ENCODE measurements at places on chromosomes 7 and 10.

- no peak for DNase-seq
Observed at GRCh38 chr7:2034291-2035201, 198.2 kb downstream of the MAD1L1 start.

GRCh38 chr7:158564663-158565035 is 23.0 kb downstream of the PTPRN2 start:
- no peak for DNase-seq

GRCh38 chr7:69736126-69736810 is 138.0 kb downstream of the AUTS2 start:
- peak; percentile 24 for DNase-seq

GRCh38 chr7:116509982-116510579 is 10.5 kb downstream of the CAV2 start:
- DNase-seq, result no peak

DNA sequence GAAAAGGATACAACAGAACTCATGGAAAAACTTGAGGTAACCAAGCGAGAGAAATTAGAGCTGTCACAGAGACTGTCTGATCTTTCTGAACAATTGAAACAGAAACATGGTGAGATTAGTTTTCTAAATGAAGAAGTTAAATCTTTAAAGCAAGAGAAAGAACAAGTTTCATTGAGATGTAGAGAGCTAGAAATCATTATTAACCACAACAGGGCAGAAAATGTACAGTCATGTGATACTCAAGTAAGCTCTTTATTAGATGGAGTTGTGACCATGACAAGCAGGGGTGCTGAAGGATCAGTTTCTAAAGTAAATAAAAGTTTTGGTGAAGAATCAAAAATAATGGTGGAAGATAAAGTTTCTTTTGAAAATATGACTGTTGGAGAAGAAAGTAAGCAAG is 62.1 kb downstream of the AKAP9 start:
- no peak for DNase-seq

GRCh38 chr10:79137300-79137756 is 68.6 kb downstream of the ZMIZ1 start:
- no peak for DNase-seq

DNA sequence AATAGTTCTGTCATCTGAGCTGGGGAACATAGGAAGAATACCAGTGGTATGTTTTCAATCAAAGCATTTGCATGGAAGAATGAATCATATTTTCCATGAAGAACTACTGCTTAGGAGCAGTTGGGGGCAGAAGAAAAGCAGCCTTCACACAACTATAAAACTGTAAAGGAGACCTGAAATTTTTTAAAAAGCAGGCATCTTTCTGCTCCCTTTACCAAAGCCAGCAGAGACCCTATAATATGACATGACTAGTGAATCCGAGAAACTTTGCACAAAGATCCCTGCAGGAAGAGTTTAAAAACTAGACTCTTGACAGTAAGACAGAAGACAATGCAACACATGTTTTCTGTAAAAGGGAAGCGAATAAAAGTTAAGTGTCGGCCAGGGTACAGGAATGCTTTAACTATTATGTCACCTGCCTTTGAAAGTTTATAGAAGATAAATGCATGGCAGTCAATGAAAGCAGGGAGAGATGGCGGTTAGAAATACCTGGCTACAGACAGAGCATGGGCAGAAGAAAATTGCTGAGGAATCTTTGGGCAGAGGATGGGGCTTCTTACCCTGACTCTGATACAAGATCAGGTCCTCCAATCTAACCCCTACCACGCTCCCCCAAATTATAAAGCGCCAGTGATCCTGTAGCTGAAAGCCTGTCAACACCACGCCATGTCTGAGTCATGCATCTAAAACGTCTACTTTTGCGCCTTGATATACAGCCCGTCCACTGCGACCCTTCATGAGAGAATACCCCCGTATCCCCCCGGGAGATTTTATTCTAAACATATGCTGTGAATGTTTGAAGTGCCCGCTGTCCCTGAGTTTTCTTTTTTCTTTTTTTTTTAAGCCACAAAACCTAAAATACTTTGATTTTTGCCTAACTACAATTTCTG is 93.1 kb downstream of the GLI3 start:
- DNase-seq, result no peak

- no peak for DNase-seq
Observed at GRCh38 chr7:1704811-1705738, 35.0 kb downstream of the ELFN1 start.

- no peak for DNase-seq
Observed at GRCh38 chr7:92608380-92609322, 18.5 kb upstream of the FAM133B start.

- no peak for DNase-seq
Observed at GRCh38 chr7:92131764-92132330, 2.4 kb downstream of the CYP51A1 start.

GRCh38 chr10:52801947-52802346 is 29.4 kb upstream of the MBL2 start:
- no peak for DNase-seq

DNA sequence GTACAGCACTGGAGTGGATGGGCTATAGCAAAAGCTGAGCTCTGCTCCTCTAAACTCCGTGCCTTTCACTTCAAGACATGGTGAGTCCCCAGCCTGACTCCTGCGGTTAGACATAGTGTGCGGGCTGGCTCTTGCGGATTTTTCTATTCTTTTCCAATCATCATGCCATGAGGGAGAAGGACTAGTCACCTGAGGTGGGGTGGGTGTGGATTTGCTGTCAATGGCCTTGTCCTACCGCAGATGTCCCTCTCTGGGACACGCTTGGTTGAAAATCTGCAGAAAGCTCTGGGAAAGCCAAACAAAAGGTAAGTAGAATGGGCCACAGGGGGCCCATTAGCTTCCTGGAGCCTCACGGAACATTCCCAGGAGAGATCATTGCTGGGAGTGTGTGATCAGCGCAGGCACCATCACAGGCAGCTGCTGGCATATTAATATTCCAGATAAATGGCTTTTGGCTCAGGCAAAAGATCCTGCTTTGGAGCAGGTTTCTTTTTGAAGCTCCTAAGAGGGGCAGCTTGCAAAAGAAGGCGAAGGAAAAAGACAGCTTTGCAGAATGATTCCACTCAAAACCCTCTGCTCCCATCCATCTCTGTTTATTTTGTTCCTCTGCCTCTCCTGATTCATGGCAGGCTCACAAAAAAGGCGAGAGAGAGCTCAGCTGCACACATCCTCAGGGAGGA is 509.0 kb upstream of the ZMIZ1 start:
- DNase-seq, result peak; percentile 93

DNA sequence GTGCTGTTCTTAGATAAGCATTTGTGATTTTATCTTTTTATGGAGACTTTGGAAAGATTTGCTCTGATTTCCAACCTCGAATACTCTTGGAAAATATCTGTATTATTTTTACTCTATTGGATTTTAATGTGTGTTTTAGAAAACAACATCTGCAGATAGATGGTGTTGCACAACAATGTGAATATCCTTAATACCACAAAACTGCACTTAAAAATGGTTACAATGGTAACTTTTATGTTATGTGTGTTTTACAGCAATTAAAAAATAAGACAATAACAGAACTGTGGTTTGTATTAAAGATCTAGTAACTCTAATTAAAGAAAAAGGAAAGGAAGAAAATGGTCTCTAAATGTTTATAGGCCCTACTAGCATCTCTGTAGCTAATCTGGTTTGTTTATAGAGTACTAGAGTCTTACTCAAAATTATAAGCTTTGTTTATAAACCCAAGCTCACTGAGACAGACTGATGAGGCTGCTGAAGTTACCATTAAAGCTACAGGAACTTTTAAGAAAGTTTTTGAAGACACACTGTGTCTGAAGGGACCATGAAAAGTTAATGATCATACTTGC is 74.6 kb upstream of the CC2D2B start:
- no peak for DNase-seq

Measured in NCI-H510A treated with DMSO at 0.1 percent for 48 hours (cell line).